ENCODE measurements at places on chromosomes 11 and 22. TPM values are rescaled to one million over a fixed set of nuclear protein-coding genes. Genes with fewer than 3 reads are reported as not detected.

CRACR2B gene
- total RNA-seq = 4.1 TPM

GRCh38 chr22:42682113-42682851 lies 33.1 kb upstream of the CYB5R3 start:
- DNase-seq = no peak

DNA sequence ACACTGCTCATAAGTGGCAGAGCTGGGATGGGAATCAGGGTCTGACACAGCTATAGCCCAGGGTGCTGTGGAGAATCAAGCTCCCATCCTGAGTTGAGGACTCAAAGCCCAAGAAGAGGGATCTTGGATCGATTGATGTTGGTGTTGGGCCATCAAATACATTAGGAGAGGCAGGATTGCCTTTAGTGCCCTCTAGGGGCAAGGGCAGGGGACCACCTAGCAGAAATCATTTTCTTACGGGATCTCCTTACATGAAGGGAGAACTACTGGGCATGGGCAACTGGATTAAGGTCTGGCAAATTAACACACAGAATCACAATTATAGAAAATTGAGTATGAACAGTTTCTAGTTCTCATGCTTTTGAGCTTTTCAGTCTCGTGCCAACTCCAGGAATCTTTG lies 24.9 kb upstream of the EMSY start:
- no peak for DNase-seq

- no peak for DNase-seq
Observed at GRCh38 chr11:112977755-112978154, 16.5 kb downstream of the NCAM1 start.

- no peak for DNase-seq
Observed at GRCh38 chr11:110428956-110429730, 605 bp upstream of the FDX1 start.

GRCh38 chr11:61144511-61145179 lies 16.6 kb downstream of the VPS37C start:
- no peak for DNase-seq
